ENCODE measurements at places on chromosomes 11 and 22.

DNA sequence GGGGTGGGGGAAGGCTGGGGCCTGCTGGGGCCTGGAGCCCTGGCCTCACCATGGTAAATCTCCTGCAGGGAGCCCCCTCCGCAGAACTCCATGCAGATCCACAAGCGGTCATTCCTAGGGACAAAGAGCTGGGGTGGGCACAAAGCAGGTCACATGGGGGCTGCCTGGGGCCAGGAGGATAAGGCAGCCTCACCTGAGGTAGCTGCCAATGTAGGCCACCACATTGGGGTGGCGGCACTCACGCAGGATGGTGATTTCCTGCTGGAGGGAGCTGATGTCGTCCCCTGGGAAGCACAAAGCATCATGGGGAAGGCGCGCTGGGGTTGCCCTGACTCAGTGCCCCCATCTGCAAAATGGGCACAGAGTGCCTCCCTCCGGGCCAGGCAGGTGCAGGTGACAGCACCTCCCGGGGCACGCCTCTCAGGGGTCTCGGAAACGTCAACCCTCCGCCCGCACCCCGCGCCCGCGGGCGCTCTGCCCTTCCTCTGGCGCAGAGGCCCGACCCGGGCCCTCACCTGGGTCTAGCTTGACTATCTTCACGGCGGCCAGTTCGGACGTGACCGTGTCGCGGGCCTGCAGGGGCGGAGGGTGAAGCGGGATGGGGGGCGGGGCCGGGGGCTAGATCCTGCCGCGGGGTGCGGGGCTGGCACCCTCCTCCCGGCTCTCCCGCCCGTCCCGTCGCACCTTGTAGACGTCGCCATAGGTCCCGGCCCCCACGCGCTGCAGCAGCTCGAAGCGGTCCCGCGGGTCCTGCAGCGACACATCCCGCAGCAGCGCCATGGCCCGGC is 450 bp downstream of the MAP4K2 start:
- peak; percentile 33 for DNase-seq

DNA sequence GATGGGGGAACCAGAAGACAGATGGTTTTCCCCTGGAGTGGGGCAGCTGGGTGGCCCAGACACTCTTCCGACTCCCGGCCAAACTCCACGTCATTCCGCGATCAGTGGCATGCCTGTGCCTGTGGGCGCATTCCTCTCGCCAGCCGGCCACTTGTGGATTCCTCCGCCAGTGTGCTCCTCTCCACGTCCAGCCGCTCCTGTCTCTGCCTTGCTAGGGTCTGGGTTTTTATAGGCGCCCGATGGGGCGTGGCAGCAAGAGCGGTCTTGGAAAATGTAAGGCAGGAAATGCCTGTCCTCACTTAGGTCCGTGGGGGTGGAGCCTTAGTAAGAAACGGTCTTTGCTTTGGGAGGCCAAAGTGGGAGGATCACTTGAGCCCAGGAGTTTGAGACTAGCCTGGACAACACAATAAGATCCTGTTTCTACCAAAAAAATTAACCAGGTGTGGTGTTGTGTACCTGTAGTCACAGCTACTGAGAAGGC is 81.6 kb upstream of the SEPTIN5 start:
- no peak for DNase-seq

DNA sequence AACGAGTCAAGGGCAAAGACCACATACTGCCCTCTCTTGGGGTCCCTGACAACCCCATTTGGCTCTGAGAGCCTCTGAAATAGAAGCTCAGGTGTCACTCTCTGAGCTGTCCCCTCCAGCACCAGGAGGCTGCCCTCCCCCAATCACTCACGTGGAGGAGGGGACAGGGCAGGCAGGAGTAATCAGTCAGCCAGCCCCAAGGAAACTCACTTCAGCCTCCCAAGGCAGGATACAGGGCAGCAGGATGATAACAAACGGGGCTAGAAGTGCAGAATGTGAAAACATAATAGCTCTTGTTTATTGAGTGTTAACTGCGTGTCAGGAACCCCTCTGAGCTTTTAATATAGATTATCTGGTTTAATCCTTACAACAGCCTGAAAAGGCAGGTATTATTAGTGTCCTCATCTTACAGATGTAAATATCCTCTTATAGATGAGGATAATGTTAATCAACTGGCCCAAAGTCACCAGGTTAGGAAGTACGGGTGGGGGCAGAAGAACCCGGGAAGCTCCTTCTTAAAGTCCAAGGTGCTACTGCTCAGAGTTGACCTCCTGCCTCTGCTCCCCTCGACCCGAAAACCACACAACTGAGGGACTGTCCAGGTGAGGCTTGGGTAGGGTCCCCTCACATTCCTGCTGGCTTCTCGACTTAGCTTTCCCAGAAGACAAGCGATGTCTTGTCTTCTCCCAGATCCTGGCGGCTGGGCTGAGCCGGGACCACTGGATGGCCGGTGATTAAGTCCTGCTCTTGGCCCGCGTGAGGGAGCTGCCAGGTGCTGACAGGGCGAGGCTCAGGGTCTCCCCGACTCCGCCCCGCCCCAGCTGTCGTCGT is 2.7 kb downstream of the CHRM4 start:
- DNase-seq, result no peak

- DNase-seq, result no peak
Measured at GRCh38 chr22:27137871-27138337, 480.5 kb downstream of the MIAT start.

DNA sequence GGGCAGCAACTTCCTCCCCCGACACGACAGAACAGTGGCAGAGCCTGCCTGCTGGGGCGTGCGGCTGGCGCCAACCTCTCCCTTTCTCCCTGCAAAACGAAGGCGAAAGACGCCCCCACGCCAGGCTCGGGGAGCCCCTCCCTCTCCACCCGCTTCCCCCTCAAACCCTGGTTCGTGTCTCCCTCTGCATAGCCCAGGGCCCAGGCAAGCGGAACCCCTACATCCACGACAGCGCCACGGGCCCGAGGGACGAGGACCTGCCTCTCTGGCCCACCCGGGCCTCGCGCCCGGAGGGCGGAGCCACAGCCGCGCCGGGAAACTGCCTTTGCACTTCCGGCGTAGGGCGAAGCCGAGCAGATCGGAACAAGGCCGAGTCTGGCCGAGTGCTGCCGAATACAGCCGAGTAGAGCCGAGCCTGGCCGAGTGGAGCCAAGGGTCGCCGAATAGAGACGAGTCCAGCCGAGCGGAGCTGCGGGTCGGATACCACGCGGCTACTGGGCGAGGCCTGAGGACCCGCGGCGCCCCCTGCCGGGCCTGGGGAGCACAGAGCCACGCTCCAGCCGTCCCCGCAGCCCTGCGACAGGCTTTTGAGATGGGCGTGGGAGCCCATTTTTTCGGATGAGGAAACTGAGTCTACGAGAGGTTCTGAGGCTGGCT is 11.2 kb upstream of the C1QTNF6 start:
- peak; percentile 94 for DNase-seq

DNA sequence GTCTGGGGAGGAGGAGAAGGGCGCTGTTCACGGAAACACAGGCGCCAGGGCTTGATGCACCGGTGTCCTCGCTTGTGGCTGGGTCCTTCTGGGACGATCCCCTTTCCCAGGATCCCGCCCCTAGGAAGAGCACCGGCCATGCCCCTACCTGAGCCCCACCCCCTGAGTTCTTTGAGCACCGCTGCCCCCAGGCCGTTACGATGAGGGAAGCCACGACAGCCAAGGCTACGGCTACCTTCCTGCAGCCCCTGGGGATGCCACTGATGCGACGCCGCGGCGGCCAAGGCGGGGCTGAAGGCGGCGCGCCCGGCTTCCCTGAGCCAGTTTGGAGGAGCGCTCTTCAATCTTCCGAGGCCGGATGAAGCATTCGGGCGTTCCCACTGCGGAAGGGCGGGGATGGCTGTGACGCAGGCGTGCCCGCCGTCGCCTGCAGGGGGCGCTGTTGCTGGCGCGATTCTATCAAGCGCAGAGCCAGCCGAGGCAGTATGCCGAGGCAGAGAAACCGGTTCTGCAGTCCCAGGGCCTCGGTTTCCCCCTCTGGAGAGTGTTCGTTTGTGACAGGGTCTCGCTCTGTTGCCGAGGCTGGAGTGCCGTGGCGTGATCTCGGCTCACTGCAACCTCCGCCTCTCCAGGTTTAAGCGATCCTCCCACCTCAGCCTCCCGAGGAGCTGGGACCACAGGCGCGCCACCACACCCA is 9.7 kb upstream of the NEFH start:
- DNase-seq, result peak; percentile 38

- no peak for DNase-seq
Measured at GRCh38 chr11:78830277-78830819, 255.7 kb upstream of the NARS2 start.

GRCh38 chr11:19777039-19777376 is 64.4 kb downstream of the NAV2 start:
- DNase-seq, result no peak

DNA sequence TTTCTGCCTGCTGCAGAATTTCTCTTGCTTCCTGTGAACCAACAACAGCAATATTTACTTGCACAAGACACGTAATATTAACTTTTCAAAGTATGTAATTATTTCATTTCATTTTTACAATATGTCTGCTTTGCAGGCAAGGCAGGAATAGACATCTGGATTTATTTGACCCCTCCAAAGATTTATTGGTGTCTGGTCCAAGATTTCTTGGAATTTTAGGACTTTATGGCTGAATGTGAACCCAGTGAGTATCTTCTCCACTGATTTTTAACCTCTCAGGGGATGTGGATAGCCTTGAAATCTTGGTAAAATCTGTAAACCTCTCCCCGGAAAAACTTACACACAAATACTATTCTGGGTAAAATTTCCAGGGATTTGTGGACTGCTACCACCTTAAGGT is 61.5 kb downstream of the PKNOX2 start:
- no peak for DNase-seq

GRCh38 chr22:36757668-36758211 is 18.2 kb downstream of the IFT27 start:
- DNase-seq, result peak; percentile 32

DNA sequence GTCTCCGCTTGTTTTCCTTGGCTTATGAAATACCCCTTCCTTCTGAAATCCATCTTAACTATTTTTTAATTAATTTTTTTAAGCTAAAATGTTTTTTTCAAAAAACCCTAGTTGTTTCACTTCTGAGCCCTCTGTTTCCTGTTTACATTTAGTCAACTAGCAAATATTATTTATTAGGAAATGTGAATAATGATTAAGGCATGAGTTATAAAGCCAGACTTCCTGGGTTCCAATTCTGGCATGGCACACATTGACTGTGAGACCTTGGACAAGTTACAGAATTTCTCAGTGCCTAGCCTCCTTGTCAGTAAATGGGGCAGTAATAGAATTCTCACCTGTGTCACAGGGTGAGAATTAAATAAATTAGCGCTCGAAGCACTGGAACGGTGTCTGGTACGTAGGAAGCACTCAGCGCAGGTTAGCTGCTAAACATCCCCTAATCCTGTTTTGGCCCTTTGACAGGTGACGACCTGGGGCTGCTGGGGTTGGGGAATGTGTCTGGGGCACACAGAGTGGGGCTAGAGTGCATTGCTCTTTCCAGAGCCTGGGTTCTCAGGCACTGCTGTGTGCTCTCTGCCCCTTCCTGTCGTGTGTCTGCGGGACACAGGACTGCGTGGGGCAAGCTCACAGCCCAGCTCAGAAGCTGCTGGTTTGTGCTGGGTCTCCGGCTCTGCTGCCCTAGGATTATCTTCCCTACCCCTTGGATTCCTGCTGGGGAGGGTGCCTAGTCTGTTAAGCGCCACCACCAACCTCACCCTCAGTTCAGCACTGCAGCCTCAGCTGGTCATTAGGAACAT is 13.1 kb downstream of the PANX1 start:
- DNase-seq, result no peak

DNA sequence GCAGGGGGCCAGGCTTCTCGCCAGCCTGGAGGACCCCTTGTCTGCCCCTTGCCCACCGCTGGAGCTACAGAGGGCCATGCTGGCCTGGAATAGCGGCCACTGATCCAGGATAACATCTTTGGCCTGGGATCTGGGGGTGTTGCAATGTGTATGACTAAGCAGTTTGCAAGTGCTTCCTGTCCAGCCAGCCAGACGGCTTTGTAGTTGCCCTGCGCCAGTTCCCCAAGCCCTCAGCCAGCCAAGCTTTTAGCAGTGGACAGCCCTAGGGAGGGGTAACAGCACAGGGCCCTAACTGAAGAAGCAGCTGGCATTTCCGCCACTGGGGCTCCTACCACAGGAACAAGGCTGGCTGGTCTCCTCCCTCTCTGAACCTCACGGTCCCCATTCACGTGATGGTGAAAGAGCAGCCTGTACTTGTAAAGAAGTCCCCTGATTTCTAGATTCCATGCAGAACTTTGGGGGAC is 32.1 kb downstream of the UQCR10 start:
- no peak for DNase-seq

GRCh38 chr22:45948081-45948648 is 28.8 kb downstream of the WNT7B start:
- DNase-seq, result no peak

- DNase-seq, result no peak
Measured at GRCh38 chr11:75286826-75287465, 46.4 kb downstream of the TPBGL start.

GRCh38 chr22:27323661-27324060 is 477.9 kb downstream of the MN1 start:
- DNase-seq, result no peak

GRCh38 chr22:46054091-46055073 is 77.4 kb upstream of the WNT7B start:
- DNase-seq, result no peak

DNA sequence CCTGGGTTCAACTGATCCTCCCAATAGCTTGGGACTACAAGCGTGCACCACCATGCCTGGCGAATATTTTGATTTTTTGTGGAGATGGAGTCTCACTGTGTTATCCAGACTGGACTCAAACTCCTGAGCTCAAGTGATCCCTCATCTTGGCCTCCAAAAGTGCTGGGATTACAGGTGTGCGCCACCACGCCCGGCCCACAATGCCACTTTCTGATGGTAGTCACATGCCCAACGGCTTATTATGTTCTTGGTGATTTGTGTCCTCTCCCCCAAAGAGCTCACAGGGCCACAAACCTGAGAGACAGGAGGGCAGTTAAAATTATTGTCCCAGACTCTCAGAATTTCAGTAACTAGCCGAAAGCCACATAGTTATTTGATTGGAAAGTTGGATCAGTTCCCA is 9.6 kb downstream of the GRIK4 start:
- DNase-seq, result no peak

GRCh38 chr11:77127235-77127911 is 673 bp upstream of the MYO7A start:
- DNase-seq, result peak; percentile 18

DNA sequence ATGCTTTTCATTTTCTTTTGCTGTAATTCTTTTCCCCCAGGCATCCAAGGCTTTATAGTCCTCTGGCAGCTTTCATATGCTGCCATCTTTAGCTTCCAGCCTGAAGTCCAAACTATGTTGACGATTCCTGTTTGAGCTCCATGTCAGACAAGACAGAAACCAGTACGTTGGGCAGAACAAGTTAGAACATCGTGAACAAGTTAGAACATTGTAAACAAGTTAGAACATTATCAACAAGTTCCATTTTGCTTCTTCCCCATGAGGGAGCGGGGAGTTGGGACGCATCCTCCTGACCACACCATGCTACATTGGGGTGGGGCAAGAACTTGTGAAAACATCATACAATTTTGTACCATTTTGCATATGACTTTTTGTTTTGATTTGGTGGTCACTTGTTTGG is 23.9 kb downstream of the GLB1L2 start:
- DNase-seq, result no peak

DNA sequence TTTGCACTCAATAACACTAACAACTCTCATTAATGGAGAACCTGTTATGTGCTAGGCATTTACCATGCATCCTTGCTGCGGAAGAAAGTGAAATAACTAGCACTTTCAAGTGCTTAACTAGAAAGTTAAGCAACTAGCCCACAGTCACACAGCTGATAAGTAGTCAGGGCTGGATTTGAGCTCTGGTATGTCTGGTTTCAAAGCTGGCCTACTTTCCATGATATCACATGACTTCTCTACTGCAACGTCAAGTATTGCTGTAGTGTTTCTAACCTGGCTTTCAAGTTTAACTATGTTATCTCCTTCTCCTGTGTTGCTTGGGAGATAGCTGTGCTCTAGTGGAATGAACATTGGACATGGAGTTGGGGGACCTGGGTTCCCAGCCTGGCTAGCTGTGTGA is 12.1 kb downstream of the SLC15A3 start:
- DNase-seq, result no peak

All from T-helper 22 cell (primary cell).